ENCODE measurements at places on chromosomes 13 and 19.

DNA sequence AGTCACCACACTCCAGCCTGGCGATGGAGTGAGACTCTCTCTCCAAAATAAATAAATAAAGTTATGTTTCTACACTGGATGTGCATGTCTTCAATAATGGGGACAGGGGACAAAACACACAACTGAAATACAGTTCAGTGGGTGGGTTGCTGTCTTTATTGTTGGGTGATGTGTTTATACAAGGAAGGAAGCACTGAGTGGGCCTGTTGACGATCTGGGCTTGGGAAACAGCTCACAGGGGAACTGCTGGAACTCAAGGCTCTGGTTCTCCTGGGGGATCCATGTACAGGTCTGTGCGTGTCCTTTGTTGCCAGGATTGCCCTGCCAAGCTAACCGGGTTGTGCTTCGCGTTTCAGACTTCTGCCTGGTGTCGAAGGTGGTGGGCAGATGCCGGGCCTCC is 18.9 kb downstream of the SPINT2 start:
- no peak for DNase-seq

GRCh38 chr13:48818495-48819356 is 157.0 kb upstream of the FNDC3A start:
- no peak for DNase-seq

- no peak for DNase-seq
These were observed 41.9 kb upstream of the POSTN start for GRCh38 chr13:37640499-37640898.

DNA sequence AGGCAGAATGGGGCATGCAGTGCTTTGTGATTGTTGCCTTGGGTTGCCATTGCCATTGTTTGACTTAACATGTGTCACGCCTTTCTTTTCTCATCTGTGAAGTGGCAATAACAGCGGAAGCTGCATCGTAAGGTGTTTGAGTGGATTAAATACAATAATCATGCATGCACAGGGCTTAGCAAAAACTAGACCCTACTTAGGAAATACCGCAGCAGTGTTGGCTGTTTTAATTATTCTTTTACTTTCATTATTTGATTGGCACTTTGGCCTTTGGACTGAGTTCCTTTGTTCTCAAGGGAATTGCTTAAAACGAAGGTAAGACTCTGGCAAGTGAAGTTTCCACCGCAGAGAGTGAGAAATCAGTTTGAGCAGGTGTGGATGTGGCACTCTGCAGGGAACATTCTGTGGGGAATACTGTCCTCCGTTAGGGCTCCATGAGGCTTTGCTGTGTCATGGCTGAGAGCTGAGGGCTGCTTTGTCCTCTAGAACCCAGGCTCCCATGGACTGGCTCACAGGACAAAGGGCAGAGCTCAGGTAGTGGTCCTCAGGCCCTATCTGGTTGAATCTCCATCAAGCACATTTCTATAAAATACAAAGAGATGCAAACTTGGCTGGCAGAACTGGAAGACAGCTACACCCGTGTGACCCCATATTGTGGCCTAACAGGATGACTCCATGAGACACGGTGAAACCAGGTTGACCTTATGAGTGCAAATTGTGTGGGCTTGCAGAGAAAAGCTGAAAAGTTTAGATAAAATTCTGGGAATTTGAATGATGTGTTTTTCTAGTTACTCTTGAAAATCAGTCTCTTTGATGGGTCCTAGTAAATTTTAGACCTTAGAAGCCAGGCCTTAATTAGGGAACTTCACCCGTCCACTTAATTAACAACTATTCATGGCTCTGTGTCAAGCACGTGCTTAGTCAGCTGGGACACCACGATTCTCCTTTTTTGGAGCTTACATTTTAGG is 407.2 kb downstream of the KCNRG start:
- no peak for DNase-seq

GRCh38 chr13:95099541-95099940 is 201.7 kb downstream of the ABCC4 start:
- no peak for DNase-seq

DNA sequence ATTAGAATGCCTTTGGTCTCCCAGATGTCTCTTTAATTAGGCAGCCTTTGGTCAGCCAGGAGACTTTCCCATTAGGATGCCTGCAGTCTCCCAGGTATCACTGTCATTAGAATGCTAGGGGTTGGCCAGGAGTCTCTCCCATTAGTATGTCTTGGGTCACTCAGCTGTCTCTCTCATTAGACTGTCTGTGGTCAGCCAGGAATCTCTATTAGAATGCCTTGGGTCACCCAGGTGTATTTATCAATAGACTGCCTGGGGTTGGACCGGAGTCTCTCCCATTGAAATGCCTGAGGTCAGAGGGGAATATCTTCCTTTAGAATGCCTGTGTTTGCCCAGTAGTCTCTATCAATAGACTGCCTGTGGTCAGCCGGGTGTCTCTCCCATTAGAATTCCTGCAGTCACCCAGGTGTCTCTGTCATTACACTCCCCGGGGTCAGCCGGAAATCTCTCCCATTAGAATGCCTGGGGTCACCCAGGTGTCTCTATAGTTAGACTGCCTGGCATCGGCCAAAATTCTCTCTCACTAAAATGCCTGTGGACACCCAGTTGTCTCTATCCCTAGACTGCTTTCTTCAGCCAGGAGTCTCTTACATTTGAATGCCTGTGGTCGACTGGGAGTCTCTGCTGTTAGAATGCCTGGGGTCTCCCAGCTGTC is 1460.3 kb downstream of the UQCRFS1 start:
- no peak for DNase-seq

DNA sequence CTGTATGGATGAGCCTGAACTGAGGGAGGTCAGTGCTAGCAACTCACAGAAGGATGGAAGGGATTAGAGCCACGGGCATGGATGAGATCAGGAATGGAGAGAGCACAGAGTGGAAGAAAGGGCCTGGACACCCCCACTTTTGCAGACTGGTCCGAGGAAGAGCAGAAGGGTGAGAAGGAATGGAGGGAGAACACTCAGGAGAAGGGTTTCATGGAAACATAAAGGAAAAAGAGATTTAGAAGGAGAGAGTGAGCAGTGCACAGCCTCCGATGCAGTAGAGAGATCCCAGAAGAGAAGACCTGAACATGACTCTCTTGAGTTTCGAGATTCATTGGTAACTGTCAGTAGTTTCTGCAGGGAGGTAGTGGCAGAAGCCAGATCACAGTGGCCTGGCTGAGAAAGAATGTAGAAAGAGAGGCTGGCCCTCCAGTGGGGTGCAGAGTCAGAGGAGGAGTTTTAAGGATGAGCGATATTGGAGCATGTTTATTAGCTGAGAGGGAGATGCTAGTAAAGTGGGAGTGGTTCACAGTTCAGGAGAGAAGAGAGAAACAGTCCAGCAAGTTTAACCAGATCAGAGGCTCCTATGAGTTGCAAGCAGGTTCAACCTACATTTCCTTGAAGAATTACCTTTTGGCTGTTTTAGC is 108.9 kb downstream of the ZAR1L start:
- no peak for DNase-seq

DNA sequence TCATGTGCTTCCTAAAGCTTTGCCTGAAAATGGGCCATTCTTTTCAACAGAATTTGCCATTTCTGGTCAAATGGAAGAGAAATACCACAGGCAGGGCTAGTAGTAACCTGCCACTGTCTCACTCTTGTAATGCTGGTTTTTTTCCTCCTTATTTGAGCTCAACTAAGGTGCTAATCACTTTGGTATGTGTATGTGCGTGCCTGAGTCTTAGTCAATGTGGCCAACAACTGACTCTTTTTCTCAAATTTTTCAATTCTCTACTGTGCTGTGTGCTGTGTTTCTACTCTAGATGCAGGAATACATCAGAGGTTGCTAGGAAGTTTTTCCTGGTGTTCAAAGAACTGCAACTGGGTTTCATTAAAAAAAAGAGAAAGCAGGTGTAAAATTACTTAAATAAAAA is 870.2 kb downstream of the EFNB2 start:
- DNase-seq, result no peak

DNA sequence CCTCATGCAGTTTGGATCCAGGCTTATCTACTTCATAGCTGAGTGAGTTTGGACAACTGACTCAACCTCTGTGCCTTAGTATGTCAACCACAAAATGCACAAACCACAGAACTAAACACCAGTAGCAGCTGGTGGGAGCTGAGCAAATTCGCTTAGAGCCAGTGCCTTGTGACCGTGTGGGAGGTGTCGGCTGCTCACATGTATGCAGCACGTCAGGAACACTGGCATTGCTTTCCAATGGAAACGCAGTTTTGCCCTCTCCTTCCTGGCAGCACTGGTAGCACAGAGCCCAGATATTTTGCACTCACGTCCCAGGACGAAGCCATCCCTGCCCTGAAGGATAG is 8.3 kb upstream of the NTN5 start:
- DNase-seq, result no peak

- no peak for DNase-seq
These were observed 28.5 kb downstream of the MYCBP2 start for GRCh38 chr13:77298426-77298825.

DNA sequence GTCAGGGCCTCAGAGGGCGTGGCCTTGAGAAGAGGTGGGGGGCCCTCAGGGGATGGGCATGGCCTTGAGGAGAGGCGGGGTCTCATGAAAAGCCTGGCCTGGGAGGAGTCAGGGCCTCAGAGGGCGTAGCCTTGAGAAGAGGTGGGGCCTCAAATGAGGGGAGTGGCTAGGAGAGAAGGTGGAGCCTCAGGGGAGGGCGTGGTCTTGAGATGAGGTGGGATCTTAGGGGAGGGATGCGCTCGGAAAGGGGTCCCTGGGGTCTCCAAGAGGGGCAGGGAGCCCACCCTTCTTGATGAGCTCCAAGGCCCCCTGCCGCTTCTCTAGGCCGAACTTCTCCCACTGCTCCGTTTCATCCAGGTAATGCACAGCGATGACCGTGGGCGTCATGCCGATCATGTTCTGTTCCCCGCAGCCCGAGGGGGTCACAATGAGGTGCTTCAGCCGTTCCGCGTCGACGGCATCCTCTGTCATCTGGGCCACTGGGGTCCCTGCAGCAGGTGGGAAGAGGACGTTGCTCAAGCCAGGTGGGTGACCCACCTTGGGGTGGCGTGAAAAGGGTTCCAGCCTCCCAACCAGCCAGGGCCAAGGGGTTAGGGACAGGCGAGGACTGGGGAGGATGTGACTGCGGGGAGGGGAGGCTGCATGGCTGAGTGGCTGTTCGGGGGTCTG is 24.3 kb upstream of the TNFSF14 start:
- DNase-seq, result no peak

- DNase-seq, result no peak
These were observed 14.4 kb upstream of the GIPR start for GRCh38 chr19:45653634-45654033.

GRCh38 chr19:15563325-15563794 is 51.7 kb upstream of the CYP4F8 start:
- no peak for DNase-seq

DNA sequence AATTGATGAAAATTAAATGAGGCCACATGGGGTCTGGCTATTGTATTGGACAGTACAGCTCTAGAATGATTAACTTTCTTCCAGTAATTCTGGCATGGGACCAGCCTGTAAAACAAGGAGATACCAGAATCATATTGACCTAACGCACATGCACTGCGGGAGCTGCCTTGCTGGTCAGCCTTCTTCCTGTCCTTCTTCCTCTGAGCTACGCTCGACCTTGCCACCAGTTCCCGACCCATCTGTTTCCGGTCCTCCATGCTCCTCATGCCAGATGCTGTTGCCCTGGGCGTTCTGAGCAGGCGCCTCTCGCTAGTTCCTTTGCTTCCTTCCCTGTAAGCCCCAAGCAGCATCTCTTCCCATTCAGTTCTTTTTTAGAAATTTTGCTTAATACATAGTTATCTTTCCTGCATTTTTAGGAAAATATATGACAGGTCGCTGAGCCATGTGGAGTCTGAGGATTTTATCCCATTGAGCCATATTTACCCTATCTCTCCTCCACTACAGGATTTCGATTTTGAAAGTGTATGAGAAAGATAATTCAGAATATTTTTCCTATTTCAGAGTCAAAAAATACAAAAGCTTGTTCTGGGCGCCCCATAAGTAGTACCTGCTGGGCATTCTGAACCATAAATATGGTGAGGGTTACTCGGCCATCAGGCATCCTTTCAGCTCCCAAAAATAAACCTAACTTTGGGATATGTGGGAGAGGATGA is 38.6 kb downstream of the TNFRSF19 start:
- DNase-seq, result no peak

DNA sequence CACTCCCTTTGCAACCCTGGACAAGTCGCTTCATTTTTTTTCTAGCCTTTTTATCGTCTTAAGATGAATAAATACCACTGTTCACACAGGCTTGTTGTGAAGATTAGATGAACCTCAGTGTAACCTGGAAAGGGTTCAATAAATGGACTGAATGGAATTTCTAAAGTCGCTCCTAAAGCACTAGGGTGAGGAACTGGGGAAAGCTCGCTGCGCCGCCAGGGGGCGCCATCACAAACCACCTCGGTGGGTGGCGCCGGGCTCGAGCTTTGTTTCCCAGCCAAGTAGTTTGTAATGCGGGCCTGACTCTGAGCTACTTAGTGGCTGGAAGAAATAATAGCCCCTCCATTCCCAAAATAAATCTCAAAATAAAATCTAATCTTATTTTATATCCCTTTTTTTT is 2.2 kb upstream of the CEACAM6 start:
- no peak for DNase-seq

DNA sequence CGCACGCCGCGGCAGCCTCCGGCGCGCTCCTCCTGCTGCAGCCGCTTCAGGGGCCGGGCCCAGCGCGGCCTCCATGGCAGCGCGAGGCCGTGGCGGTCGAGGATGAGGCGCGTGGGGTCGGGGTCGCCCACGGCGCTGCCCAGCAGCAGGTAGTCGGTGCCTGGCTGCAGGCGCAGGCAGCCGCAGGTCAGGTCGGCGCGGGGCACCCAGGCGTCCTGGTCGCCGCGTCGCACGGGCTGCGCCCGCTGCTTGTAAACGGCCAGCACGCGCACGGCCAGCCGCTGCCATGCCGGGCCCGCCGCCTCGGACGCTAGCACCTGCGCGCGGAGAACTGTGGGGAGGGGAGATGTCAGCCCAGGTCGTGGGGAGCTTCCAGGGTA is 11.1 kb downstream of the NTN5 start:
- no peak for DNase-seq

DNA sequence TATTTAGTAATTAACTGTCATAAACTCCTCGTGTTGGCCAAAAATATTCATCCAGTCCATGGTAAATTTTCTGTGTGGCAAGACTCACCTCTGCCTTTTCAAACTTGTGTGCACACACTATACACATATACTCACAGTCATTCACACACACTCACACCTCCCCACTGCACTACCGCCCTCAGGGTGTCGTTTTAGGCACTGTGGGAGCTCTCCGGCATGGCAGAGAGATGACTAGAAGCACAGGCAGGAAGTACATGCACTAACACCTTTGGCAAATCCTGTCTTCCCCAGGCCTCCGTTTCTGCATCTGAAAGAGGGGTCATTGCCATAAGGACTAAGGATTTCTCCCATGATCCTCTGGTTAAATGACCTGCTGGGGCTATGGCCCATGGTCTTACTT is 62.6 kb upstream of the FARP1 start:
- DNase-seq, result no peak

GRCh38 chr19:2611483-2612464 is 90.7 kb downstream of the GNG7 start:
- no peak for DNase-seq
